ENCODE measurements at places on chromosomes 16 and 17.

DNA sequence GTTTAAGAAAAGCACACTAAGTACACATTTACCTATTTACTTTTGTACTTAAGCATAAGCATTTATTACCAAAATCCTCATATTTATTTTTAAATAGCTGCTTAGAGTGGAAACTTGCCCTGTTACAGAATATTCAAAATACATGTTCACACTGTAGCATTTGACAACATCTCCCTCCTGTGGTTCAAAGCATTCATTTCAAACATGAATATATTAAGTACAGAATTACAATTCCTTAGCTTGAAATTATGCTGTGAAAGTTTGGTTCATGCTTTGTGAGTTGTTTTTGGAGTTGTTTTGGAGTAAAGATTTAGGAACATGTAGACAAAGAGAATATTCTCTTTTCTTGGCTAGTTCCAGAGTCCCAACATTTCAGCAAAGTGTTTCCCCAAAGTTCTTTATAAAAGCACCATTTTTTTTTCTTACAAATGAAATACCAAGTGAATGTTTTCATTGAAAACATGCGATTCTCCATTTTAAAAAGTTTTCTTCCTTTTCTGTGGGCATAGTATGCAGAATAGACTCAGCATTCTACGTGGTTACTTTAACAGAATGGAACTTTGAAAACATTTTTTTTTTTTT, 33.2 kb downstream of the TUBD1 start:
- no peak for DNase-seq

GRCh38 chr17:43741636-43742035, 17.0 kb downstream of the SOST start:
- no peak for DNase-seq

- DNase-seq, result no peak
Measured at GRCh38 chr17:19958023-19958422, 19.6 kb downstream of the AKAP10 start.

DNA sequence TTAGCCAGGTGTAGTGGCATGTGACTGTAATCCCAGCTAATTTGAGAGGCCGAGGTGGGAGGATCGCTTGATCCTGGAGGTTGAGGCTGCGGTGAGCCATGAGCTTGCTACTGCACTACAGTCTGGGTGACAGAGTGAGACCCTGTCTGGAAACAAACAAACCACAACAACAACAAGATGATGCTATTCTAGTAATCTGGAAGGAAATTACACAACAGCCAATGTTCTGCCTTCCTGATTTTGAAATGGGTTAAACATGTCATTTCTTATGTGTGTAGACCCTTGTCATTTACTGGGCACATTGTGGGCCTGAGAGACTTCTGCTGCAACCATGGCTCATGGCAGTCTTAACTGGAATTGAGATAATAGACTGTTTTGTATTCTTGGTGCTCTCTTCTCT, 5.9 kb downstream of the COQ7 start:
- DNase-seq, result no peak

- no peak for DNase-seq
Measured at GRCh38 chr17:70137451-70138230, 31.7 kb upstream of the KCNJ2 start.

GRCh38 chr17:58528443-58528842, 14.0 kb upstream of the MTMR4 start:
- DNase-seq, result no peak

GRCh38 chr16:83912519-83913244, 13.8 kb downstream of the MLYCD start:
- peak; percentile 74 for DNase-seq

GRCh38 chr16:84471966-84472365, 32.5 kb downstream of the MEAK7 start:
- no peak for DNase-seq

- DNase-seq, result peak; percentile 62
Measured at GRCh38 chr16:28863929-28864793, 518 bp downstream of the SH2B1 start.

DNA sequence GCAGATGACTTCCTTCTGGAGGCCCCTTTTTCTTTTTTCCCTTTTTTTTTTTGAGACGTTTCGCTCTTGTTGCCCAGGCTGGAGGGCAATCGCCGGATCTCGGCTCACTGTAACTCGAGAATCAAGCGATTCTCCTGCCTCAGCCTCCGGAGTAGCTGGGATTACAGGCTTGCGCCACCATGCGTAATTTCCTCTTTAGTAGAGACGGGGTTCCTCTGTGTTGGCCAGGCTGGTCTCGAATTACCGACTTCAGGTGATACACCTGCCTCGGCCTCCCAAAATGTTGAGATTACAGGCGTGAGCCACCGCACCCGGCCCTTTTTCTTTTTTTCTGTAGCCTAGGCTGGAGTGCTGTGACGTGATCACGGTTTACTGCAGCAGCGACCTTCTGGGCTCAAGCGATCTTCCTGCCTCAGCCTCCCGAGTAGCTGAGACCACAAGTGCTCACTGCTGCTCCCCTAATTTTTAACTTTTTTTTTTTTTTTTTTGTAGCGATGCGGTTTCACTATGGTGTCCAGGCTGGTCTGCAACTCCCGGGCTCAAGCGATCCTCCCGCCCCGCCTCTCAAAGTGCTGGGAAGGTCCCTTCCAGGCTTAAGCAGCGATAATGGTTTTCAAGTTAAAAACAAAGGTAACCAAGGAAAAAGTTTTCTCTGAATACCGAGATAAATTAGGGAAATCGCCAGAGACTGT, 956 bp upstream of the IST1 start:
- peak; percentile 77 for DNase-seq

GRCh38 chr16:4718466-4718865, 15.6 kb downstream of the ANKS3 start:
- DNase-seq, result no peak

GRCh38 chr16:14241631-14242030, 170.5 kb downstream of the MRTFB start:
- no peak for DNase-seq

DNA sequence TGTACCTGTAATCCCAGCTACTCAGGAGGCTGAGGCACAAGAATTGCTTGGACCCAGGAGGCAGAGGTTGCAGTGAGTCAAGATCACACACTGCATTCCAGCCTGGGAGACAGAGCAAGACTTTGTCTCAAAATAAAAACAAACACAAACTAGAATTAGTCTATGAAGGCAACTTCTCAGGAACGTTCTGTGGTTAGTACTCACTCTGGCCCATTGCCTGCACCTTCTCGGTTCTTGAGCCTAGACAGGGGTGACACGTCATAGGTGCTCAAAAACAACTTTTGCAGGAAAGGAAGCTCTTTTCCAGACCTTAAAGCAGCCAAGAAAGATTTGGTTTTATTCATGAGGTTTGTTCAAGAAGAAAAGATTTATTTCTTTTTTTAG, 22.3 kb upstream of the CNOT1 start:
- no peak for DNase-seq

DNA sequence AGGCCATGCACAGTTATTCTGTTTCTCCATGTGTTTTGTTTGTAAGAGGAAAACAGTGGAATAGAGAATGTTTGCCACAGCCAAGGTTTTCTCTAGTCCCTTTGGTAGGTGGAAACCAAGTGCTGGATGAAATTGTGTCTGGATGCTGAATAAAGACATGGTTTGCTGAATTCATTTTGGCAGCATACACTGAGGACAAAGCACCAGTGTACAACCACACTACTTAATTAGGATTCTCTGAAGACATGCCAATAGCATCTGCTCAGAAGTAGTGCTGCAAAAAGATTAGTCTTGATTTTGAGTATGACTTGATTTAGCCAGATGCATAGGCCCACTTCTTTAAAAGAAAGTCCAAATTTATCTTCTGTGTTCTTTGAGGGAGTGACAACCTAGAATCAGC, 230.5 kb upstream of the CACNG5 start:
- DNase-seq, result no peak

- peak; percentile 73 for DNase-seq
Measured at GRCh38 chr16:30458561-30459394, 13.1 kb upstream of the SEPHS2 start.

- no peak for DNase-seq
Measured at GRCh38 chr16:54418903-54419302, 132.3 kb upstream of the IRX3 start.

DNA sequence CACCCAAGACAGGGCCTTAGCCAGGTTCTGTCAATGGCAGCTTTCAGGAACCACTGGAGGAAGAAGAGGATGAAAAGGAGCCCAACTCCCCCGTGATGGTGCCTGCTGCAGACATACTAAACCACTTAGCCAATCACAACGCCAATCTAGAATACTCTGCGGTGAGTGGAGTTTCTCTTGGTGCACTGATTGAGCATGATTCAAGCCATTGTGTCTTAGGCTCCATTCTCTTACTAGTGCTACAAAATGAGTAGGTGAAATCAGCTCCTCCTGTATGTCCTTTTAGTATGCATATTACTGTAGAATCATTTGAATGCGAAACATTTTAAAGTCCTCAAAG, 1.4 kb downstream of the SETD6 start:
- DNase-seq, result no peak

Measured in Right ventricle myocardium inferior (tissue), 1 donor.